ENCODE measurements at places on chromosomes 16 and 17. TPM values are rescaled to one million over a fixed set of nuclear protein-coding genes. Genes with fewer than 3 reads are reported as not detected.

DNA sequence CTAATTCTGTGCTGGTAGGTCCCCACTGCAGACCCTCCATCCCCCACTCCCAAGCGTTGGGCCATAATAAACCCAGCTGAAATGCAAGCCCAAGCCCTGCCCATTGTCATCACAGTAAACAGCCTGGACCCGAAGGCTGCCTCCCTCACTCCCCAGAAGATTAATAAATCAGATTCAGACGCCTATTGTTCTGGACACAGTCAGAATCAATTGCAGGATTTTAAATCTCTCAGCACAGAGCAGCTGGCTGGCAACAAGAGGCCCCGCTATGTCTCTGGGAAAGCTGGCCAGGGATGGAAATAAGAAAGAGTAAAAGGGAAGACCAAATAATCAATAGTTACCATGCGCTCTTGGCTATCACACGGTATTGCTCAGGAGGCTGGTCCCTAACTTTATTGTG is 93.9 kb downstream of the C17orf67 start:
- DNase-seq: no peak

- no peak for DNase-seq
These were observed 25.0 kb downstream of the RMI2 start for GRCh38 chr16:11370084-11370931.

DNA sequence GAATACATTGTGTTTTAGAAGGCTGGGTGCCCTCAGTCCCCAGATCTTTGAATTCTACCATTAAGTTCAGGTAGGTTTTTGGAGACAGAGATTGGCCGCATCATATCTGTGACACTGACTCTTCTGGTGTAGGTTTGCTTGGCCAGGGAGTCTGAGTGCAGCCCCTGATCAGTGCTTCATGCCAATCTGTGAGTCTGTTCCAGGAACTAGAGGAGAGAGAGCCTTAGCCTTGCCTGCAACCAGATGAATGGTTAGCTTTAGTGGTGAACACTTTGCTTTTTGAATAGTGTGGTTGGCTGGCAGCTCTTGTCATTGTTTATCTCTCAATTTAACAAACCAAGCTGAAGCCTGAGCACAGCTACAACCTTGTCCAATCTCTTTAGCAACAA is 87.8 kb downstream of the PLXDC1 start:
- no peak for DNase-seq

Gene ADAM11
- total RNA-seq: 0.44 TPM

Gene ITGA2B
- 2.0 TPM for total RNA-seq

GRCh38 chr17:19316761-19317358 is 45.7 kb downstream of the B9D1 start:
- no peak for DNase-seq

DNA sequence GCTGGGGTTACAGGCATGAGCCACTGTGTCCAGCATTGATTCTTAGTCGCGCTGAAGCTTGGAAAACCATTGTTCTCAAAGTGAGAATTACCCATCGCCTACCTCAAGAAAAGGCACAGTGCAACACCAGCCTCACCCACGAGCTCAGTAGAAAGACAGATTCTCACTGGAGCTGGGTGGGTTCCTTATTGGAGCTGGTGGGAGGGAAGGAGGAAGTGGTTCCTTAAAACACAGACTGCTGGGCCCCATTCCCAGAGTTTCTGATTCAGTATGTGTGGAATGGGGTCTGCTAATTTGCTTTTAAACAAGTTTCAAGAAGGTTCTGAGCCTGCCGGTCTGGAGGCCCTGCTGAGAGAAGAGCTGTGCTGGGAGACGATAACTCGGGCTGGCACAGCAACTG is 264.7 kb downstream of the ENGASE start:
- DNase-seq: no peak

GRCh38 chr17:49553676-49554335 is 21.9 kb upstream of the NXPH3 start:
- DNase-seq: no peak

- DNase-seq: no peak
These were observed 12.5 kb upstream of the SLC13A2 start for GRCh38 chr17:28460901-28461300.

Gene RPL19
- total RNA-seq: 1,035 TPM

Gene NGFR
- 1.7 TPM for total RNA-seq

GRCh38 chr16:56328276-56329022 is 96.9 kb downstream of the AMFR start:
- DNase-seq: no peak

- no peak for DNase-seq
These were observed 10.3 kb downstream of the NSMCE1 start for GRCh38 chr16:27258241-27258734.

GRCh38 chr17:30243568-30243967 is 8.1 kb upstream of the SLC6A4 start:
- no peak for DNase-seq

DNA sequence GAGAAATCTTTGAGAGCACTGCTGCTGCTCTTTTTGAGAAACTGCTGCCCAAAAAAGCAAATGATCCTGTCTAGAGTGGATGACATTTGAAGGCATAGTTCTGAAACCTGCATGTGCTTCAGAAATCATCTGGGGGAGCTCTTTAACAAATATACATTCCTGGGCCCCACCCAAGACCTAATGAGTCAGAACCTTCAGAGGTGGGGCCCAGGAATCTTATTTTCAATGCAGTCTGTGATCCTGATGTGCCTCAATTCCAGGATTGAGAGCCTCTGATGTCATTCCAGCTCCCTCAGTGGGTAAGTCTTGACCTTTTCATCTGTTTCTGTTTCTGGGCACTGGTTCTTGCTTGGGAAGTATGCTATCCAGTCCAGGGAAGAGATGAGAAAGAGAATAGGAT is 42.3 kb downstream of the HNF1B start:
- no peak for DNase-seq

GRCh38 chr17:46976626-46977270 is 2.3 kb downstream of the RPRML start:
- no peak for DNase-seq

DNA sequence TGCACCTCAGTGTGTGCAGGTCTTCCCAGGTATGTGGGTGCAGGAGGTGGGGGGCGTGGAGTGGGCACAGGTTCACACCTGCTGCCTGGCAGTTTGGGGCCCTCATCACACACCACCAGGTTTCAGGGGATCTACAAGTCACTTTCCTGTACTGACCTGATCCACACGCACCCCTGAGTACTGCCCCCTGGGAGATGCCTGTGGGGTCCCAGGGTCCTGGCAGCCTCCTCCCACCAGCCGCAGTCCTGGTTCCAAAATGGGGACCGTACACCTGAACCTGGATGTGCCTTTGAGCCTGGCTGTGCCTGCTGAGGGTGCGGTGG is 25.9 kb downstream of the RNF213 start:
- no peak for DNase-seq

Gene HSD17B1
- total RNA-seq: 1.4 TPM

Gene TAT
- 0.35 TPM for total RNA-seq

Gene HEXIM1
- total RNA-seq: 35.9 TPM

DNA sequence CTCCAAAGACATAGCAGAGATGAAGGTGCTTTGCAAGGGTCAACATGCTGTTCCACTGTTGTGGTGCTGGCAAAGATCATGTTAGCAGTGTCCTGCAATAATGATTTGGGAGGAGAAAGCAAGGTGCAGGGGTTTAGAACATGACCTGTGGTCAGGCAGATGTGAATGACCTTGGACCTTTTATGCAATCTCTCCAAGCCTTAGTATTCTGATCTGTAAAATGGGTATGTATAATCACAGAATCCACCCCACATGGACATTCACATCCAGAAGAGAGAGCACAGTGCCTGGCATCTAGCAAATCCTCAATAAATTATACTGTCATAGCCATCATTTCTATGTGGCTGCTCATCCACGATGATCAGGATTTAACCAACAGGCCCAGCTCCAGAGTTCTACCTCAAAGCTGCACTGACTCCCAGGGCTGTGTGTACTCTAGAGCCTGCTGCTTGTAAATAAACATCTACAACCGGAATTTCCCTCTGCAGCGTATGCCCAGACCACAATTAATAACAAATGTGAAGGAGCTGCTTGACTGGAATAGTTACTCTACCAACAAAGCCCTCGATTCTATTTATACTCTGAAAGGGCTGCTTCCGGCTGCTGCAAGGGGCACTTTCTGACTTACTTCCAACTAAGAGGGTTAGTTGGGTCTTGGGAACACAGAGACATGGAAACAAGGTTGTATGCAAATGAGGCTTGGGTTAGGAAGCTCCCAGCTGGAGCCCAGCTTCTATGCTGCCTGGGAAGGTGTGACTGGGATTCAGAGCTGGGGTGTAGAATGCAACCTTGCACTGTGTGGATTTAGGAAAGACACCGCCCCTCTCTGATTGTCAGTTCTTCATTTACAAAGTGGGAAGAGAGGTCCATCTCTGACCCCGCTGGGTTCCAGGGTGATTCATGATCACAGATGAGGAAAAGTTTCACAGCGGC is 265.2 kb downstream of the XYLT1 start:
- DNase-seq: no peak

Gene CDC42EP4
- 10.5 TPM for total RNA-seq

- no peak for DNase-seq
These were observed 229.4 kb upstream of the CACNG5 start for GRCh38 chr17:66605541-66605940.

GRCh38 chr17:73833775-73834488 is 189.7 kb upstream of the SDK2 start:
- peak; percentile 20 for DNase-seq

DNA sequence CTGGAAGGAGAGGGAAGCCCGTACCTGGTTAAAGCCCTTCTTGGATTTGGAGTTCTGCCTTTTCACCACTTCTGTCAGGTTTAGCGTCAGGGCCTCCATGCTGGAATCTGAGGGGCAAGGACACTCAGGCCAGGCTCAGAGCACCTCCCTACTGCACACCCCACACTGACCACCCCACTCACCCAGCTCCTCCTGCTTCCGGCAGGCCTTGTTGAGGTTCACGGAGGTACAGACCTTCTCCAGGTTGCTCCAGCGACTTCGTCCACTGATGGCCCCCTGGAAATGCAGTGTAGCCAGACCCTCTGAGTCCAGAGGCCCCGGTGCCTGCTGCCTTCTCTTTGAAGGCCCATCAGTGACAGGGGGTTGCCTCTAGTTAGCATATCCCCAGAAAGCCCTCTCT is 14.1 kb upstream of the PIK3R6 start:
- DNase-seq: no peak

Gene OTOP2
- not detected for total RNA-seq

Gene COX11
- total RNA-seq: 34.6 TPM

DNA sequence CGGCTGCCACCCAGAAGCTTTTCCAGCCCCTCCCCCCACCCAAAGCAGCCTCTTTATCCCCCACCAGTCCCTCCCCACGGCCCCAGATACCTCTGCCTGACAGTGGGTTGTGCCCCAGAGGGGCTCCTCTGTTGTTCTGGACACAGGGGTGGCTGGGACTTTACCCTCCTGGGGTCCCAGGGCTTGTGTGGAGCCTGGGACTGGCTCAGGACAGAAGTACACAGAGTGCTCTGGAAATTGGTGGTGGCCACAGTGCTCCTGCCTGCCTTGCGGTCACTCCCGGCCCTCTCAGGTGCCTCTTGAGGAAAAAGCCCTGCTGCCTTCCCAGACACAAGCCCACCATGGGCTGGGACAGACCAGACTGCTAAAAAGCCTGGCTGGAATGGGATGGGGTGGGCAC is 68.2 kb downstream of the RAB11FIP4 start:
- DNase-seq: no peak

Gene PRCD
- total RNA-seq: 0.92 TPM

GRCh38 chr17:14201988-14202380 is 34.7 kb downstream of the CDRT15 start:
- no peak for DNase-seq

DNA sequence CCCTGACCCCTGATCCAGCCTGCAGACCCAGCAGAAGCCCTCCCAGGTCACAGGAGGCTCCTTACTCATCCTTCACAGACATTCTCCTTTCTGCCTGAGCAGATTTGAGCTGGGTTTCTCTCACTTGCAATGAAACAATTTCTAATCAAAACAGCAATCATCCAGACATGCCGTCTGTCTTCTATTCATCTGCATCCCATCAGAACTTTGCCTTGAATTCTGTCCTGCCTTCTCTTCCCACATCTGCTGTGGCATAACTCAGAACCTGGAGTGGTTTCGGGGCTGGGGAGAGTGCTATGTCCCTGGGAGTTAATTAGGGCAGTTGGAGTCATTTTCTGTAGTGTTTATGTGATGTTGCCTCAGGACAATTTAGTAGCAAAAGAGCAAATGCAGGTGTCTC is 278.6 kb downstream of the CBLN1 start:
- DNase-seq: no peak

Gene BCL6B
- not detected for total RNA-seq

- DNase-seq: peak; percentile 94
These were observed 23.6 kb upstream of the FZD2 start for GRCh38 chr17:44533533-44534246.

- DNase-seq: no peak
These were observed 17.3 kb upstream of the BRIP1 start for GRCh38 chr17:61880589-61881102.

Gene QPRT
- total RNA-seq: 19.5 TPM

GRCh38 chr16:82404586-82405315 is 222.0 kb upstream of the CDH13 start:
- DNase-seq: no peak

DNA sequence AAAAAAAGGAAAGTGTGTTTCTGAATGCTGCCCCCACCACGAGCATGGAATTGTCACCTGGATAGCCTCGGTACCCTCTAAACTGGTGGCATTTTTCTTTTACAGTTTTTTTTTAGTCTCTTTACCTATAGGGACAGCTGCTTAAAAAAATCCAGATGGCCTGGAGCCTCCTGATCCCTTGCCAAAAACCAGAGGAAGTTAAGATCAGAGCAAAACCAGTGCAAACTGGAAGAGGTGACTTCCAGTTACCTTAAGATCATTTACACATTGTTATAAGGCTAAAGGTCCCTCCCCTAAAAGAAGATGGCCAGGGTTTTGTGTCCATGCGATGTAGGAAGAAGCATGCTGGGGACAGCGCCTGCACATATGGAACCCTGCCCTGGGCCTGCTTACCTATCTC is 3.5 kb downstream of the MEFV start:
- no peak for DNase-seq

DNA sequence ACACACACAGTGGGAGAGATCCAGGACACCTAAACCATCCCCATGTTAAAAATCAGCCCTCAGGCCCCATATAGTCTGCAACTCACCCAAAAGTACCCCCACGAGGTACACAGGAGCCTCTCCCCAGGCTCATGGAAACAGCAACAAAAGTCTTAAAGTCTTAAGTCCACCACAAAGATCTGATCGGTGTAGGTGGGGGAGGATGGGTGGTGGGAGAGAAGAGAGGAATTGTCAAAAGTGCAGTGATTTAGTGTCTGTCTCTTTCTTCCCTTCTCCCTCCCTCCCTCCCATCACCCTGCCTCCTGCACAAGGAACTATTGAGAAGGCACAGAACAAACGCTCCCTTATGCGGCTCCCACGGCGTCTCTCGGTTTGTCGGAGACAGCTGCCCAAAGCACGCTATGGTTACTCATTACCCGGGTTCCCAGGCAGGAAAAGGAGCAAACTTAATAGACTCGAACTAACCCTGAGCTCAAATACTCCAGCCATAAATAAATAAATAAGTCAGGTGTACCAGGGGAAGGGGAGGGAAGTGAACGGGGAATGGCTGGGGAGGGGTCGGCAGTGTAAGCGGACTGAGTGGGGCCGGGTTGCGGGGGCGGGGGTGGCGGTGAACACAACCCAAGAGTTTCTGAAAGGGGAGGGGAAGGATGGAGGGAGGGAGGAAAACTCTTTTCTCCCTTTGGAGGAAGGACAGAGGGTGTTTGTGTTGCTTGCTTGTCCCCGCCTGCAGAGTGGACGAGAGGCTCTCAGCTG is 477.4 kb downstream of the SLC39A11 start:
- DNase-seq: no peak

Gene MMP15
- total RNA-seq: 12.0 TPM

Gene KRTAP16-1
- not detected for total RNA-seq

All from chondrocyte (in vitro differentiated cells).